ENCODE measurements at places on chromosomes 5 and 9. TPM values are rescaled to one million over a fixed set of nuclear protein-coding genes. Genes with fewer than 3 reads are reported as not detected.

CYLC2 gene
- not detected for total RNA-seq

NIPSNAP3A gene
- 19.1 TPM for total RNA-seq

ARSI gene
- 4.5 TPM for total RNA-seq

SLC23A1 gene
- not detected for total RNA-seq

POU5F2 gene
- total RNA-seq: 0.57 TPM

SLC6A19 gene
- not detected for total RNA-seq

ECM2 gene
- 0.17 TPM for total RNA-seq

BTNL8 gene
- total RNA-seq: not detected

PDGFRB gene
- 9.4 TPM for total RNA-seq

SLC22A4 gene
- 3.0 TPM for total RNA-seq
